ENCODE measurements at places on chromosomes 1 and 21.

- no peak for DNase-seq
Measured at GRCh38 chr1:9020305-9020704, 5.9 kb downstream of the SLC2A7 start.

GRCh38 chr1:209723265-209723664 lies 18.6 kb downstream of the HSD11B1 start:
- DNase-seq, result no peak

DNA sequence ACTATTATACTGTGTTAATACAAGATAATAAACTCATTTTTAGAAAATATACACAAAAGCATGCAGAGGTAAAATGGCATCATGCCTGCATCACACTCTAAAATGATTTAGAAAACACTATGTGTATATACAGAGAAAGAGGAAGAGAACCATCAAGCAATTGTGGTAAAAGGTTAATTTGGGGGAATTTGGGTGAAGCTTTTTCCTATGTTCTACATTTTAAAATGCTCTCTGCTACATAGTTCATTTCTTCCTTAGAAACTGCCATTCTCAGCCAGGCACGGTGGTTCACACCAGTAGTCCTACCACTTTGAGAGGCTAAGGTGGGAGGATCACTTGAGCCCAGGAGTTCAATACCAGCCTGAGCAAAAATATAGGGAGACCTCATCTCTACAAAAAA lies 44.1 kb downstream of the GON4L start:
- no peak for DNase-seq

- no peak for DNase-seq
Measured at GRCh38 chr1:21522525-21523038, 13.4 kb downstream of the ALPL start.

- DNase-seq, result no peak
Measured at GRCh38 chr1:110771245-110772022, 96.7 kb upstream of the KCNA3 start.

DNA sequence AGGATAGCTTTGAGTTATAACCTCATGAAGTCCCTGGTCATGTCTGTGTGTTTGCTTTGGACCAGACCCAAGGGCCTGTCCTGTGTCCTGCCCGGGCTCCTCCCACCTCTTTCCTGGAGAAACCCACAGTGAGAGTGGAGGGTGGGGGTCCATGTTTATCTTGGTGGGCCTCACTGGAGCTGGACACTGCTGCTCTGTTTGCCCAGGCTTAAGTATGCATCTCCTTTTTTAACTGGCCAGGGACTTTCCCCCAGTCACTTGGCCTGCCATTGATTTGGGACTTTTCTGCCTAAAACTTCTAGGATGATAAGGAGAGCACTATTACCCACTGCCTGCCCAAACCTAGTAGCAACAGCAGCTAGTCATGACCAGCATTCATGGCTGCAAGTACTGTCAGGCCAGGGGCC lies 49.8 kb downstream of the DDR2 start:
- no peak for DNase-seq

DNA sequence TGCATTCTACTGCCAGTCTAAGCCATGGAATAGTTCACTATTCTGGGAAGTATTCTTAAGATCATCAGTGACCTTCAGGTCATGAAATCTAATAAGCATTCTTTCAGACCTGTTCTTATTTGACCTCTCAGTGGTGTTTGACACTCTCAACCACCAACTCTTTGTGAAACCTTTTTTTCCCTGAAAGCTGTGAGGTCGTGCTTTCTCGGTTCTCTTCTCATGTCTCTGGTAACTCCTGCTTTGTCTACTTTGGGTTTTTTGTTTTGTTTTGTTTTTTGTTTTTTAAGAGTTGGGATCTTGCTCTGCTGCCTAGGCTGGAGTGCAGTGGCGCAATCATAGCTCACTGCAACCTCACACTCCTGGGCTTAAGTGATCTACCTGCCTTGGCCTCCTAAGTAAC lies 56.3 kb downstream of the POU2F1 start:
- no peak for DNase-seq

GRCh38 chr1:240455228-240455821 lies 156.6 kb downstream of the GREM2 start:
- DNase-seq, result no peak

DNA sequence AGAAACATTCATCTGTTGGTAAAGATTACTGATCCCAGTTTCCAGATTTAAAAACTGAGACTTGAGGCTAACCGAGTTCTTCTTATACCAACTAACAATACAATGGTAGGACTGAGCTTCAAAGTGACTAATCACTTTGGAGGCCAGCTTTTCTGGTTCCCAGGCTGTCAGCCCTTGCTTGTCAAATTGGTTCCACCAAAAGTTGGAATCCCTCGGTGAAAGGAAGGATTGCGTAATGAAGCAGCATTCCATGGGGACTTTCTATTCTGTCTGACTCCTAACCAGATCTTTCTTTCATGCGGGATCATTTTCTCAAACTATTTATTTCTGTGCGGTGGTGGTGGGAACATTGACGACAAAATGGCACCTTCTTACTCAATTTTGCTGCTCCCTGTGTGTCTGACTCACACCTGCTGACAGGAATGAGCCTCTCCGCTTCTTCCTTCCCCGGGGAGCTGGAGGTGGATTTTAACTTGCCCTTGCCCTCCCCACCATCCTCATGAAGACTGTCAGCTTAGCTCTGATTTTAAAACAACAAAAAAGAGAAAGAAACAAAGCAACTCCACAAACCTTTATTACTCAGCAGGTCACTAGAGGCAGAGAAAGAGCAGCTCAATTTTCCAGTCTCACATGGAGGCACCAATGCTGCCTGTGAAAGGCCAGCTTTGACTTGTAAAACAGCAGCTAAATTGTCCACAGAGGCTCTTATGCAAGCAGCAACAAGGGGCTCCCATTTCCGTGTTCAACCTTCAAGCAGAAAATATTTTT lies 32.9 kb upstream of the RASAL2 start:
- no peak for DNase-seq

All from AG08396 (cell line).